ENCODE measurements at places on chromosomes 4 and X. TPM values are rescaled to one million over a fixed set of nuclear protein-coding genes. Genes with fewer than 3 reads are reported as not detected.

GRID2 gene
- total RNA-seq, result not detected

RTL3 gene
- total RNA-seq, result not detected

SMR3B gene
- not detected for total RNA-seq

MAGEC1 gene
- total RNA-seq, result not detected

N4BP2 gene
- 3.1 TPM for total RNA-seq

NR0B1 gene
- not detected for total RNA-seq

PCDH18 gene
- under 0.01 TPM for total RNA-seq

ERCC6L gene
- 2.2 TPM for total RNA-seq

MAGEA12 gene
- total RNA-seq, result not detected

NUDT10 gene
- 2.2 TPM for total RNA-seq

PDE6B gene
- 3.3 TPM for total RNA-seq

HMGN5 gene
- 0.39 TPM for total RNA-seq

STK32B gene
- 1.1 TPM for total RNA-seq

MAGED4B gene
- 2.5 TPM for total RNA-seq

FAM133A gene
- total RNA-seq, result not detected

MAGEA6 gene
- not detected for total RNA-seq

All from hair follicular keratinocyte (primary cell).